ENCODE measurements at places on chromosomes 7 and 10.

- no peak for DNase-seq
Measured at GRCh38 chr10:121624836-121625486, 26.7 kb upstream of the FGFR2 start.

- no peak for DNase-seq
Measured at GRCh38 chr7:44330331-44330730, 4.9 kb upstream of the CAMK2B start.

- no peak for DNase-seq
Measured at GRCh38 chr10:131314799-131315198, 3.3 kb upstream of the TCERG1L start.

- DNase-seq = no peak
Measured at GRCh38 chr7:150781103-150781502, 19.1 kb downstream of the TMEM176B start.

DNA sequence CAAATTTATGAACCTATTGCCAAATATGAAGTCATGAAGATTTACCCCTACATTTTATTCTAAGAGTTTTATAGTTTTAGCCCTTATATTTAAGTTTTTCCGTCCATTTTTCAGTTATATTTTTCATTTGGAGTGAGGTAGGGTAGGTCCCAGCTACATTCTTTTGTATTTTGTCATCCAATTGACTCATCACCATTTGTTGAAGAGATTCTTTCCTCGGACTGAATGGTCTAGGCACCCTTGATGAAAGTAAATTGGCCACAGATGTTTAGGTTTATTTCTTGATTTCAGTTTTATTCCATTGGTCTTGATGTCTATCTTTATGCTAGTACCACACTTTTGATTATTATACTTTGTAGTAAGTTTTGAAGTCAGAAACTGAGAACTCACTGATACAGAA, 22.7 kb downstream of the CYP2C19 start:
- no peak for DNase-seq

DNA sequence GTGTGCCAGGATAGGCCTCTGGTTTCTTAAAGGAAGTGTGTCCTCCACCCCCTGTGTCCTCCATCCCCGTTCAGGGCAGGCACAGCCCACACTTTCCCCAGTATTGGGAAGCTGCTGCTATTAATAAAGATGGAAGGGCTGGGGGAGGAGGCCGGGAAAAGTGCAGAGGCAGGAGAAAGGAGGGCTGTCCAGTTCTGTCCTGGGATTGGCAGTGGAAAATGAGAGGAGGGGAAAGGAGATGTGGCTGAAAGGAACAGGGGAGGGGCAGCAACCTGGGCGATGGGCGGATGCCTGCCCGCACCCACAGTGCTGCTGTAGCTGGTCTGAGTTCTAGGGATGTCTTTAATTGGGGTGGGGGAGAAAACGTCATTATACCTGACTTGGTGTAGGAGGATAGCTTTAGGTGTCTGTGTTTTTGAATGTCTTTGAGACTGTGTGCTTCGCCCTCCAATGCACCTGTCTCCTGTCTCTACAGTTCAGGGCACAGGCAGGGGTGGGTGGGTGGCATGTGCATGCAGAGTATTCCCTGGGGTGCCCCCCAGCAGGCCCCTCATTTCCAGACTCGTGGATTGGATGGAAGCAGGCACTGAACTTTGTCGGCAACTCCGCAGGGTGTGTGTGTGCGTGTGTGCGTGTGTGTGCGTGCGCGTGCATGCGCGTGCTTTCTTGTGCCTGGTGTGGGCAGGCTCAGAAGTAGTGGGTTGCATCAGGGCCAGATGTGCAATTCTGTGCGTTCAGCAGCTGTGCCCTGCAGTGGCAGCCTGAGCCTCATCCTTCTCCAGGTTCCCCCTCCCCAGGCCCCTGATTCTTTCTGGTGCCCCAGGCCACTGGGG, 2.5 kb downstream of the TRIM8 start:
- DNase-seq = no peak

GRCh38 chr7:95421847-95422444, 12.9 kb downstream of the PON2 start:
- DNase-seq = no peak

GRCh38 chr7:134394056-134394455, 64.8 kb downstream of the AKR1B1 start:
- no peak for DNase-seq

DNA sequence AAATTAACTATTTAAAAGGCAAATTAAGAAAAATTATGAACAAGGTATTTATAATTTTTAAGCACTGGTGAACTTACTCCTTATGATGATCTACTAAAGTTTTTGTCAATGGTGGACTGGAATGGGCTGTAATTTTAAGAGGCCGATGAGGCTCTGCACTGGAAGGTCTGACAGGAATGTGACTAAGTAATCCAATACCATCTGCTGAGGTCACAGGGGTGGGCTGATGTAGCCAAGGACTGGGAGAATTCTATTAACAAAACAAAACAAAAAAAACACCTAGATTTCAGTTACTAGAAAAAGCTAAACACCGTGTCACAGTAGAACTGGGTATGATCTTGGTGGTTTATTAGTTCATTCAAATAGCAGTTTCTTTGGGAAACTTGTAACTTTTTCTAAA, 75.9 kb downstream of the NRBF2 start:
- peak; percentile 10 for DNase-seq

DNA sequence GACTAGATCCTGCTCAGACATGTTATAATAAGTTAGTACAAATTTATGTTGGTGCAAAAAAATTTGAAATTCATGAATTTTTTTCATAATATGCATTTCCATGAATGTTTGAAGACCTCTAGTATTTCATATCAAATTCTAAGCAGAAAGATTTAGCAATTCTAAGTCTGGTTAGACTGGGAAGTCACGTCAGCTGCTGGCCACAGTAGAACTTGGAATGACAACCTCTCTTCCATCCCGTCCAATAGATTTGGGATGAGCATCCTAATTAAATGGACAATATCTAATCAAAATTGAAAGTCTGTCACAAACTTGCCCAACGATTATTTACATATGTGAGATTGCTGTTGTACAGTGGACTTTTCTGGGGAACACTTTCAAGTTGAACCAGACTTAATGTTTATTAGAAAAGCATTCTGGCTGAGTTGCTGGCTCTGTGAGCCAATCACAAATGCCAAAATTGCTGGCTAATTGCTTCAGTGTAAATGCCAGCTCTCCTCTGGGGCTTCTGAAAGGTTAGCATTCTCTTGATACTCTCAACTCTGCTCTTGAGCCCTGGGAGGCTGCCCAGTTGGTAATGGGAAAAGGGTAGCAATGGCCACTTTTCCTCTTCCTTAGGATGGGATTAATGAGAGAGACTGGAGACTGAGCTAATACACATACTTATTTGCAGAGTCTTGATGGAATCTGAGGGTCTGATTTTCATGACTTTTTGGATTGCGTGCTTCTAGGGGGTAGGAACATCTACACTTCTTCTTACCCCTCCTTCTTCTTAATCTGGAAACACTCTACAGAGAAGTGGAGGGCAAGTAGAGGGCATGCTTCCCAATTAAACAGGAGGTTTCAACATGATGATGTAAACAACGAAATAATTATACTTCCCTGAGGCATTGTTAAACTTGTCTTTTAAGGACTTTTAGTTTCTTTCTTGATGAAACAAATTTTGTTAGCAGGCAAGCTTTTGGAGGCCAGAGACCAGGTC, 253.5 kb downstream of the BAMBI start:
- no peak for DNase-seq

DNA sequence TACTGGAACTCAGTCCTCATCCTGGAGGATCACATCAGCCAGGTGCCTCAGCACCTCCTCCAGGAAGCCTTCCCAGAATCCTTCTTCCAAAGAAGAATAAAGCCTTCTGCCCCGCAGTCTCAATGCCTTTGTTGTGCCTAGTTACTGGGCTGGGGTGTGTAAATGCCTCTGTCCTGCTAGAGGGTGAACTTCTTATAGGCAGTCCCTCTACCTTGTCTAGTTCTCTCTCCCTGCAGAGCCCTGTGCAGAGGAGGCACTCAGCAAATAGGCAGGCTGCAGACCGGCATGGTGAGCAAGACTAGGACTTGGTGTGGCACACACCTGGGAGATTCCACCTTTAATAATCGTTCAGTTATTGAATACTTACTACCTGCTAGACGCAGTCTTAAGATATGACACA, 104.7 kb upstream of the PCBD1 start:
- DNase-seq = no peak

DNA sequence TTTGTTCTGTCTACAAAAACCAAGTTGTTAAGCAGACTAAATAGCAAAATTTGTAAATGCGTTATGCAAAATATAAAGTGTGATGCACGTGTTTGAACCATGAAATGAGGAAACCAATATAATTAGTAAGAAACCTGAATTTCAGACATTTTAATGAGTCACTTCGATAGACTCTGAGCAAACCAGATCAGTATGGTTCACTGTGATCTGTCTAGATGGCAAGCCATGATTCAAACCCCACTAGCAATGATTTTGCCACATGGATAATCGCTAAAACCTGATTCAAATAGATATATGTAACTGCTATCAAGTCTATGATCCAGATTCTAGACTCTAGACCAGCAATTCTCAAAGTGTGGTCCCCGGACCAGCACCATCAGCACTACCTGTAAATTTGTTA, 24.8 kb downstream of the ZC3HAV1 start:
- DNase-seq = no peak
